ENCODE measurements at places on chromosomes 3 and 15.

DNA sequence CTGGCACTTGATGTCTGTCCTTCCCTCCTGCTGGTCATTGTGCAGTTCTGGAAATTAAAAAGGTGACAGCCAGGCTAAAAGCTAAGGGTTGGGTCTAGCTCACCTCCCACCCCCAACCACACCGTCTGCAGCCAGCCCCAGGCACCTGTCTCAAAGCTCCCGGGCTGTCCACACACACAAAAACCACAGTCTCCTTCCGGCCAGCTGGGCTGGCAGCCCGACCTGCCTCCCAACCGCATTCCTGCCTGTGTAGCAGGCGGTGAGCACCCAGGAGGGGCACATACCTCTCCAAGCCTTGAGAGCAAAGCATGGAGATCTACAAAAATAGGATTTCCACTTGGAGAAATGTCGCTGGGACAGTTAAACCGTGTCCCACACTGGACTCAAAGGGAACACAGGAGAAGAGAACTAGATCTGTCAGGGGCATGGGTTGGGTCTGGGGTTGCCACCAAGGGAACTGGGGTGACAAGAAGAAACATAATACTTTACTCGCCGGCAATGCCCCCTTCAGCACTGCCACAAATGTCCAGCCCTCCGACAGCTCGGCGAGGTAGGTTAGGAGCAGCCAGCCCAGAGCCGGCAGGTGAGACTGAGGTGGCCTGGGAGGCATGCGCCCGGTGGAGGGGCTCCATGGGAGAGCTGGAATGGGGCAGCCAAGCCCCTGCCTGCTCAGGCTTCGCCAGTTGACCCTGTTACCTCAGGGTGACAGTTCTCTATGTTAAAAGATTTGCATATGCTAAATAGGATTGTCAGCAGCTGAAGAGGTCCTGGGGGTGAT lies 52.2 kb downstream of the EXOG start:
- DNase-seq = no peak

DNA sequence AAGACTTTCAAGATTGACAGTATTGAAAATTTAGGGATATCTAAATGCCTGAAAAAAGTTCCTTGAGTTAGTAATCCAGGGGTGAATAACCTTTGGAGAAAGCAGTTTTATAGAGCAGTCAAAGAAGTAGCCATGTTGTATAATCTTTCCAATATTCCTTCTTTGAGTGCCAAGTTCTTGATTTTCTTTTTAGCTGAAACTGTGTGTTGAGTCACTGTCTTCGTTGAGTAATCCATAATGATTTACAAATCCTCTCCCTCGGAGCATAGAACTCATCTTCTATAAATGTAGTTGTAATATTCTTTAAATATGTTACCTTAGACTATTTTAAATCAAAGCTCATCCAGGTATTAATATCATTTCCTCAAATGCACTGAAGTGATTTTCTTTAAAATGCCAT lies 135.2 kb downstream of the BBX start:
- no peak for DNase-seq

DNA sequence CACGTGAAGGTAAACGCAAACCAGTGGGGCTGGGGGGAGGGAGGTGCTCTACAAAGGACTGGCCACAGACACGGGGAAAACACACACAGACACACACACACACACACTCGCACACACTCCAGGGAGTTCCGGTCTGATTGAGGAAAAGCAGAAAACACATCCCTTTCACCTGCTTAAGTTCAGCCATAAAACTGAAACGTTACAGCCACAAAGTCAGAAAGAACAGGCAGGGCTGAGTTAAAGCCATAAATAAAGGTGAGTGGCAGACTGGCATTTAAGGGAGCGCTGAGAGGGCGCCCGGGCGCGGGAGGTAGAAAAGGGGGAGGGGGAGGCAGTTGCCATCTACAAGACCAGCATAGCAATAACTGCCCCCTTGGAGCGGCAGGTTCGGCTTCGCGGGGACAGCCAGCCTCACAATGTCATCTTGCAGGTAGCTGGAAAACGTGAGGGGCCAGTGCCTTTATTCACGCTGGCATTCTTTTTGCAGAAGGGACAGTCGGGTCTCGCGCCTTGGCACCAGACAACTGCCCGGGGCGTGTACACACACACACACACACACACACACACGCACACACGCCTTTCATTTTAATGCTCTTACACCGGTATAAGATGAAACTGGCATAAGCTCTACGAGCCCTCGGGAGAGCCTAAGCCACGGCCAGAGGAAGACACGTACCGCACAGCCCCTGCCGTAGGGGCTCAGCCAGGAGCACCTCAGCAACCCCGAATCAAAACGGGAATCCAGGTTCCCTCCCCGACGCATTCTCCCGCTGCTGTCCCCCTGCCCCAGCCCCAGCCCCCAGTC lies 866 bp downstream of the TNIK start:
- no peak for DNase-seq

DNA sequence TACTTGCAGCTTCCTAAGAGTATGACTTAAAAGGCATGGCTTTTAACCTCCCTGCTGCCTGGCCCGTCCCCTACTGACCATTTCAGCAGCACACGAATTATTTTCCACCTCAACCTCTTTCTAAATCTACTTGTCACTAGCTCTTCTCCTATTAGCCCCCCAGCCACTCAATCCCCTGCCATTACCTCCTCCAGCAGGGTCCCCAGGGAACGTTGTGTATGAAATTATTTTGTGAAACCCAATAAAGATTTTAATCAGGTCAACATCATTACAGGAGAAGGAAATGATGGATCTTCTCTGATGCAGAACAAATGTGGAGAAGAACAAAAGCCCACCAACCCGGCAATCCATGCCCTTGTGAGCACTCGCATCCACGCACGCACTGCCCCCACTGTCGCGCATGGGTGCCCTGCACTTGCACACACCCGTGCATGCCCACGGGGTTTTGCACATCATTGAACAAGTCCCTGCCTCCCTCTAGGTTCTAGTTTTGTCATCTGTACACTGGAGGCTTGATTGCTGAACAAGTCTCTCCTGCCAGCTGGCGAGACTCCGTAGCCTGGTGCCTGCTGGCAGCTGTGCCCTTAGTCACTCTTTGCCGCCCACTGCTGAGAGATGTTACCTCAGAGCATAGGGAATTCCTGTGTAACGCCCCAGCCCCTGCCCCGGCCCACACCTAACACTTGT lies 51.6 kb downstream of the LINGO1 start:
- peak; percentile 88 for DNase-seq

GRCh38 chr15:63982381-63982854 lies 63.9 kb downstream of the DAPK2 start:
- DNase-seq = no peak

- DNase-seq = no peak
Measured at GRCh38 chr3:58062472-58062871, 54.2 kb downstream of the FLNB start.

GRCh38 chr3:150419959-150420358 lies 11.9 kb downstream of the TSC22D2 start:
- DNase-seq = no peak

DNA sequence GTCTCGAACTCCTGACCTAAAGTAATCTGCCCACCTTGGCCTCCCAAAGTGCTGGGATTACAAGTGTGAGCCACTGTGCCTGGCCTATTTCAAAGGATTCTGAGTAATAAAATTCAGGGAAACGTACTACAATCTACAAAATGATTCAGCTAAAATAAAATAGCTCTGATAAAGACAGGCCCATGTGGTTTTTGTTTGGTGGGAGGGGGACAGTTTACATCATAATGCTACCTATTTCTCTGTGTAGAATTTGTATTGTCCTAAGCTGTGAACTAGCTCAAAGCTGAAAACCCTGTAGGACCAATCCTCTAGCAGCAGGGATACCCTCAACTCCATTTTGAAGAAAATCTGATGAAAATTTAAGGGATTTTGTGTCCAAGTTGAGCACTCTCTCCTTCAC lies 25.8 kb downstream of the CDV3 start:
- no peak for DNase-seq

- no peak for DNase-seq
Measured at GRCh38 chr3:39183211-39184080, 8.9 kb downstream of the XIRP1 start.

DNA sequence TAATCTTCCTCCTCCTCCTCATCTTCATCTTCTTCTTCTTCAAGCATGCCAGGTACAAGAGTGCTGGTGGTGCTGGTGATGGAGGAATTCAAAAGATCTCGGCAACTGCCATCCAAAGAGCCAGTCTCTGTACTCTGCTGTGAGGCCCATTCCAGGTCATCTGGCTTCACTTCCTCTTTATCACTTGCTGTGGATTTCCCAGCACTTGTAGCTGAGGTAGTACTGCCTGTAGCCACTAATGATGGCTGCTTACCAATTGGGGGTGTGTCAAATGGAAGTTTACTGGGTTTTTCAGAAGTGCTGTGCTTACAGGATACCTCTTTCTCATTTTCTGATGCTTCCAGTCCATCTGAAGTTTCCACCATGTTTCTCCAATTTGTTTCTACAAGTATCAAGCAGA lies 28.8 kb upstream of the SHC4 start:
- DNase-seq = no peak

GRCh38 chr3:40523781-40524180 lies 979 bp upstream of the ZNF621 start:
- no peak for DNase-seq

DNA sequence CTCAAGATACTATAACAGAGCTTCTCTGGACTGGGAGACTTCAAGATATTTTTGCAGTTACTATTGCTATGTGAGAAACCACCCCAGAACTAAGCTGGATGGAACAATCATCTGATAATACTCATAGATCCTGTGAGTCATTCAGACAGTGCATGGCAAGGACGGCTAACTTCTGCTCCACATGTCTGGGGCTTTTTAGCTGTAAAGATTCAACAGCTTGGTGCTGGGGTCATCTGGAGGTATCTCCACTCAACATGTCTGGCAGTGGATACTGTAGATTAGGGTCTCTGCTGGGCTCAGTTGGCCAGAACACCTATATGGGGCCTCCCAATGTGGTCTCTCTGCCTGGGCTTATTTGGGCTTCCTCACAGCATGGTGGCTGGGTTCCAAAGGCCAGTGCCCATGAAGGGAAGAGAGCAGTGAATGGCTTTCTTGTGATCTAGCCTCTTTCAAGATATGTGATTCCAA lies 117.3 kb upstream of the SLC7A14 start:
- no peak for DNase-seq

GRCh38 chr3:58027704-58028317 lies 19.6 kb downstream of the FLNB start:
- DNase-seq = no peak

DNA sequence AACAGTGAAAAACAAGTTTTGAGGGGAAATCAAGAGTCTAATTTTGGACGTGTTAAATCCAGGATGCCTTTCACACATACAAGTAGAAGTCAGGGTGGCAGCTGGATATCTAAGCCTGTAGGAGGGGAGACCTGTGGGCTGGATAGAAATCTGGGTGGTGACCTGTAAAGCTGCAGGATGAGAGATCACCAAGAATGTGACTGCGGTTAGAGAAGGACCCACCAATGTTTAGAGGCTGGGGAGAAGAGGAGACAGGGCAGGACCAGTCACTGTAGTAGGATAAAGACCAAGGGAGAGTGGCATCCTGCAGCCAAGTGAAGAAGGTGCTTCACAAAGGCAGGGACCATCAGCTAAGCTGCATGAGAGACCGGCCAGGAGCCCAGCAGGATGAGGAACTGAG lies 36.2 kb downstream of the MRAS start:
- DNase-seq = no peak

GRCh38 chr3:189239616-189240015 lies 67.8 kb downstream of the TPRG1 start:
- no peak for DNase-seq

DNA sequence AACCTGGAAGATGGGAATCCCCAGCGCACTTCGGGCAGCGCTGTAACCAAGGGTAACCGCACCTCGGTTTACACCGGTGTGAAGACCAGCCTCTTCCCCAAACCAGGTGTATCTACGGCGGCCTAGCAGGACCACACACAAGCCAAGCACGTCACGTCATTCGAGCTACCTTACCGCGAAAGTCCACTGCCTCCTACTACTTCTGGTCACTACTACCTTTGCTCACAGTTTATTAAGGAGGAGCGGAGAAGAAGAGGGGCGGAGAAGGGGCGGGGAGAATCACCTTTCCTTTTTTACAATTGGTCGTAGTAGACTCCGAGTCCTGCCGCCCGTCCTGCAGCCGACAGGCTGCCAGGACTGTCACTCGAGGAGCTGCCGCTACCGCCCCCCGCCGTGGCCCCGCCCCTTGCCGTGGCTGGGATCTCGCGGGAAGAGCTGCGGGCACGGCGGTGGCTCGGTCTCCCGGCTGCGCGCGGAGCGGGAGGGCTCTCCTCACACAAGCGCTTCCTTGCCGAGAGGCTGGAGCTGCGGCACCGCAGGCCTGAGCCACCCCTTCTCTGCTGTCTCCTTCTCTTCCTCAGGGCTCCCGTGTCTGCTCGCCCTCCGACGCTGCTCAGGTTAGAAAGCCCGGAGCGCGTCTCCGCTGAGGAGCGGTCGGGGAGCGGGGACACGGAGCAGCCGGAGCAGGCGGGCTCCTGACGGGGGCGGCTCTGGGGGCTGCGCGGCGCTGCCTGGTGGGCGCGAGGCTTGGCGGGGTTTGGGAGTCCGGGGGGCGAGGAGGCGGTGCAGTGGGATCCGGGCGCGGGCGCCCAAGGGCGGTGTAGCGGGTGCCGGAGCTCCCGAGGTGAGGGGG lies at the start of gene GLCE:
Gene GLCE, plus strand, starts transcription at position 495 of the 853 bp plus-strand sequence. CDS start 95,172 bp downstream, outside the sequence.
- peak; percentile 91 for DNase-seq

DNA sequence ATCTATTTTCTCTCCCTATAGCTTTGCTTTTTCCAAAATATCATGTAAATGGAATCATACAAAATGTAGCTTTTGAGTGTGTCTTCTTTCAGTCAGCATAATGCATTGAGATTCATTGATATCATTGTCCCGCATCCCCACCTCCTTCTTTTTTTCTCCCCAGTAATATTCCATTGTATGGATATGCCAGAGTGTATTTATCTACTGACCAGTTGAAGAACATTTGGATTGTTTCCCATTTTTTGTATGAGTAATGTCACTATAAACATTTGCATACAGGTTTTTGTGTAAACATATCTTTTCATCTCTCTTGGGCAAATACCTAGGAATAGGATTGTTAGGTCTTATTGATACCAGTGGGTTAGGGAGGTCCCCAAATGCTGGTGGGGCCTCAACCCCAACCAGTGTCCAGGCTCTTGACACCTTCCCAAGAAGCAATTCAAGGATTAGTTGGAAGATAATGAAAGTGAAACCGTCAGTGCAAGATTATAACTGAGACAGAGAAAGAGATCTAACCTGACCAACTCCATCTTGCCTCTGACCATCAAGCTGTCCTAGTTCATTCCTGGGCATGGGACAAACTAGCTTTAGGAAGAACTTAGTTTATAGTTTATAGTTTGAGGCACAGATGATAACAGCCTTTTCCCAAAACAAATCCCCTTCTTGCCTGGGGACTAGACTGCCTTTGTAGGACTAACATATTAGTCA lies 7.4 kb upstream of the SLC33A1 start:
- DNase-seq = no peak

- DNase-seq = no peak
Measured at GRCh38 chr3:8665407-8665896, 20.9 kb upstream of the SSUH2 start.

- no peak for DNase-seq
Measured at GRCh38 chr3:177694316-177694715, 497.0 kb upstream of the TBL1XR1 start.
